CD4-positive, alpha-beta memory T cell (primary cell): ENCODE measurements at places on chromosomes 3 and 15.

- no peak for DNase-seq
Observed at GRCh38 chr3:82739390-82739789, 977.9 kb upstream of the GBE1 start.

DNA sequence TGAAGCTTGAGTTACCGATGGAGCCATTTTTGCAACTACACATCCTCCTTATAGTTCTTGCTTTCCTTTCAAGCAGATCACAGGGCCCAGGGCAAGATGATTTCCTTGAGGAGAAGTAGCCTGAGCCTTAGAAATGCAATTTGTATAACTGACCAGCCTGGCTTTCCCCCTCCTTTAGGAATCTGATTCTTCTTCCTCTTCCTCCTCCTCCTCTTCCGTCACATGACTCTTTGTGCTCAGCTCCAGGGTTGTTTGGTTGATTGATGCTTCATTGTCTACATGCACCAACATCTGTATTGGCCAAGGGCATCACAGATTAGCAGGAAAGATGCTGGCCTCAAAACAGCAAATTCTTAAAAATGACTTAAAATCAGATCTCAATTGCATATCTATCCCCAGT lies 3.3 kb downstream of the SNAPC5 start:
- DNase-seq, result no peak

GRCh38 chr15:96329403-96329981 lies 1.0 kb upstream of the NR2F2 start:
- no peak for DNase-seq

DNA sequence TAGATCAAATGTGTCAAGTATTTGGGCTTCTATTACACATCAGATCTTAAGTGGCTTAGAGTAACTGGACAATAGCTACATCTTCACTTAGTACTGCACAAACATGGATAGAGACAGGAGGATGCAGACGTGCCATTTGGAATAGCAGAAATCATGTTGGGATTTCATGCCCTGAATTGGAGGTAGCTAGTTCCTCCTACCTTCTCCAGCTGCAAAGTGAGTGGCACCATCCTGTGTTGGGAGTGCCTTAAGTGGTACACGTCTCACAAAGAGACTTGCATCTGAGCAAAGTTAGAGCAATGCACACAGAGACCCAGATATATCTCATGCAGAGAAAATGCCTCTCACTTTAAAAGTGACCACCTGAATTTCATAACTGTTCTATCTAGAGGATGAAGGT lies 136.5 kb downstream of the SSR3 start:
- DNase-seq, result no peak

- DNase-seq, result no peak
Observed at GRCh38 chr3:107227091-107227490, 150.1 kb upstream of the CCDC54 start.

DNA sequence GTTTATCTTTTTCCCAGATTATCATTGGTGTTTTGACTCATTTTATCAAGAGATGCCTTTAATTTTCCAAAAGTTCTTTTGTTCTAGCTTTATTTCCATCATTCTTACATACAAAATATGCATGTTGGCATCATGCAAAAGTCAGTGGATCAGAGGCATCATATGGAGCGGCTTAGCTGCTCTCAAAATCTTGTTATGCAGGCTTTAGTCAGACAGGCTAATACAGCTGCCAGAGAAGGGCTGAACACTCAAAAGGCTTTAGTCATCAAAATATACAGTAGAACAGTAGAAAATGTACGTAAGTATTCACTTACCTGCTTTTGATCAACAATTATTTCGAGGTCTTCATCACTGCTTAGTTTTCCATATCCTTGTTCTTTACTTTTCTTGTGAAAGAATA lies 65.5 kb downstream of the PEX5L start:
- no peak for DNase-seq

- DNase-seq, result no peak
Observed at GRCh38 chr15:87354661-87355410, 901.7 kb downstream of the NTRK3 start.

- no peak for DNase-seq
Observed at GRCh38 chr15:74212494-74212893, 9.9 kb upstream of the STRA6 start.

- no peak for DNase-seq
Observed at GRCh38 chr15:51833772-51834171, 4.3 kb downstream of the TMOD3 start.

- DNase-seq, result no peak
Observed at GRCh38 chr15:27057904-27058645, 87.1 kb downstream of the GABRG3 start.

DNA sequence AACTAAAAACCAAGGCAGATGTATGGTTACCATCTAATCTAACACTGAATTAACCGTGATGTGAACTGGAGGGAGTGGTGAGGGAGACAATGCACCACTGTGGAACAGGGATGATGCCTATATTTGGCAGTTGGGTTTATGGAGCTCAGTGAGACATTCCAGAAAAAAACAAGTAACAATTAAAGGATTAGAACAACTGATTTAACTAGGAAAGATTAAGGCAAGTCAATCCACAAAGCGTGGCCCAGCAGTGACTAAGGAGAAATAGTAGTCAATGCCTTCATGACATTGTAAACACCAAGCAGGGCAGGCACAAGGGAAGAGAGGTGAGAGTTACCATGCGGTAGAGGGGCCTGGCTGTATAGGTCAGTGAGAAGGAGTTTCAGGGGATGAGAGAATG lies 38.1 kb downstream of the CHAC1 start:
- DNase-seq, result no peak

- no peak for DNase-seq
Observed at GRCh38 chr3:30914696-30915095, 20.2 kb upstream of the GADL1 start.

DNA sequence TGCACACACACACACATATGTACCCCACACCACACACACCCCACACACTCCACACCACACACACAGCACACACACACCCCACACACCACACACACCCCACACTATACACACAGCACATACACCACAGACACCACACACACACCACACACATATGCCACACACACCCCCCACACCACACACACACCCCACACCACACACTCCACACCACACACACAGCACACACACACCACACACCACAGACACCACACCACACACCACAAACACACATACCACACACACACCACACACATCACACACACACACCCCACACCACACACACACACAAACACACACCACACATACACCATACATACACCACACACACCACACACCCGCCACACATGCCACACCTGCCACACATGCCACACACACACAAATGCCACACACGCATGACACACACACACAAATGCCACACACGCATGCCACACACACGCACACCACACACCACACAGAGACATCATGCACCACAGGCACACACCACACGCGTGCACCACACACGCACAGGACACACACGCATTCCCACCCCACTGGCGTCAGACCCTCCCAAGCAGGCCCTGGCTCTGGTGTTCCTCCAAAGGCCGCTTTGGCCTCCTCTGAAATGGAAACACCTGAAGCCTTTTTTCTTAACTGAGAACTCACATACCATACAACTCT lies 15.7 kb downstream of the CHST13 start:
- no peak for DNase-seq

GRCh38 chr3:124410471-124410870 lies 319.8 kb upstream of the UMPS start:
- no peak for DNase-seq

DNA sequence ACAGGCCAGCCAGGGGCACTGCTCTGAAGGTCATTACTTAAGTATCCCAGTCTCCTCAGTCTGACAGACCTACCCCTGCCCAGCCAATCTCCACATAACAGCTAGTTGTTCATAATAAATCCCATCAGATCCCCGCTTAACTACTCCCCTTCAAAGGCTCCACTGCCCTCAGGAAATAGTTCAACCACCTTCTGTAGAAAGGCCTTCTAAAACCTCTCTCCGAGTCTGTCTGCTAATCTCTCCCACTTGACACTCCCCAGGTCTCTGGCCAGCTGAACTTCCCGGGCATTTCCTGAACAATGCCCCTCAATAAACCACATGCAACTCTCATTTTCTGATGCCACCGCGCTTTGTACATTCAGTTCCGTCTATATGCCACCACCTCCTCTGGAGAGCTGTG lies 6.0 kb downstream of the PRC1 start:
- DNase-seq, result no peak

- DNase-seq, result no peak
Observed at GRCh38 chr15:99441871-99442251, 123.9 kb upstream of the MEF2A start.
